ENCODE measurements at places on chromosomes 13 and 19. TPM values are rescaled to one million over a fixed set of nuclear protein-coding genes. Genes with fewer than 3 reads are reported as not detected.

C5AR1 gene
- total RNA-seq: 0.33 TPM

ASF1B gene
- total RNA-seq: 0.26 TPM

GAPDHS gene
- not detected for total RNA-seq

NXNL1 gene
- total RNA-seq: not detected

SPC24 gene
- total RNA-seq: 3.9 TPM

CELF5 gene
- total RNA-seq: not detected

ZNF682 gene
- 1.3 TPM for total RNA-seq

MYPOP gene
- 1.3 TPM for total RNA-seq

DNA sequence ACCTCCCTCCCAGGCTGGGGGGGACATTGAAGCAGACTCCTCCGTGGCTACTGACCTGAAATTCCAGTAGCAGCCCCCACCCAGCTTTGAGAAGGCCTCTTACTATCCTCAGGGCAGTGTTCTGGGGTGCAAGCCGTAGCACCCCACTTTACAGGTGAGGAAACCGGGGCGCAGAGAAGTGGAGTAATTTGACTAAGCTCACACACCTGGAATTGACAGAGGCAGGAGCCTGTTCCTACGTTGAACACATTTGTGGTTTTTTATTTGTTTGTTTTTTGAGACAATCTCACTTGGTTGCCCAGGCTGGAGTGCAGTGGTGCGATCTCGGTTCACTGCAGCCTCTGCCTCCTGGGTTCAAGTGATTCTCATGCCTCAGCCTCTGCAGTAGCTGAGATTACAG, 14.6 kb upstream of the S1PR4 start:
- no peak for DNase-seq
- no peaks in the 10 kb centered on the region for H3K27me3 ChIP-seq
- peaks cover 3% of the 10 kb centered on the region for H3K4me1 ChIP-seq
- no peaks in the 10 kb centered on the region for H3K36me3 ChIP-seq
- H3K4me3 ChIP-seq: no peak overlapping the region
- H3K27ac ChIP-seq: no peak overlapping the region

- DNase-seq: peak; percentile 10
- no peak overlapping the region for H3K27ac ChIP-seq
- H3K4me1 ChIP-seq: peaks cover 2% of the 10 kb centered on the region
These were observed 233.6 kb downstream of the POSTN start for GRCh38 chr13:37364956-37365355.

DNA sequence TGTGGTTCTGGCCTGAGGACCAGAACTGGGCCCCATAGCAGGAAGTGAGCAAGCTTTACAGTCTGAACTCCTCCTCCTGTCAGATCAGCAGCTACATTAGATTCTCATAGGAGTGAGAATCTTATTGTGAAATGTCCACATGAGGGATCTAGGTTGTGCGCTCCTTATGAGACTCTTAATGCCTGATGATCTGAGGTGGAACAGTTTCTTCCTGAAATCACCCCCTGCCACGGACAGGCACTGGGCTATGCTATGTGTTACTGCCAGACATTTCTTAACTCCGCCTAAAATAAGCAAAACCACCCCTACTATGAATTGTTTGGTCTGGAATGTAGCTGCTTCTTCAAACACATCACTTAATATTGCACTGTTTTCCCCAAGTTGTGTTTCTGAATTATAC, 4.6 kb downstream of the FBXL3 start:
- H3K4me3 ChIP-seq: no peak overlapping the region
- DNase-seq: no peak
- no peaks in the 10 kb centered on the region for H3K27me3 ChIP-seq
- peaks cover 8% of the 10 kb centered on the region for H3K4me1 ChIP-seq
- peaks cover under 1% of the 10 kb centered on the region for H3K36me3 ChIP-seq

DNA sequence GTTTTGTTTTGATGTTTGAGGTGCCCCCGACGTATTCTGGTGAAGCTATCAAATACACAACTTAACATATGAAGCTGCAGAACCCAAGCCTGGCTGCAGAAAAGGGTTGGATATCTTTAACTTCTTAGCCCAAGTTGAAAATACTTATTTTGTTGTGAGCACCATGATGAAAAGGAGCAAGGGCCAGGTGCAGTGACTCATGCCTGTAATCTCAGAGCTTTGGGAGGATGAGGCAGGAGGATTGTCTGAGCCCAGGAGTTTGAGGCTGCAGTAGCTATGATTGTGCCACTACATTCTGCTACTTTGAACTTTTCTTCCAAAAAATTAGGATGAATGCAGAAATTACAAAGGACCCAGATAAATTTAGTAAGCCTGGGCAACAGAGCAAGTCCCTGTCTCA, 44.1 kb upstream of the UBE2L5 start:
- H3K27ac ChIP-seq: no peak overlapping the region
- no peak for DNase-seq
- no peaks in the 10 kb centered on the region for H3K4me1 ChIP-seq
- no peak overlapping the region for H3K4me3 ChIP-seq

GRCh38 chr19:2032296-2032941, 16.9 kb upstream of the BTBD2 start:
- DNase-seq: peak; percentile 80
- H3K4me1 ChIP-seq: peaks cover 10% of the 10 kb centered on the region
- H3K27me3 ChIP-seq: no peaks in the 10 kb centered on the region
- no peak overlapping the region for H3K4me3 ChIP-seq
- no peak overlapping the region for H3K27ac ChIP-seq

DNA sequence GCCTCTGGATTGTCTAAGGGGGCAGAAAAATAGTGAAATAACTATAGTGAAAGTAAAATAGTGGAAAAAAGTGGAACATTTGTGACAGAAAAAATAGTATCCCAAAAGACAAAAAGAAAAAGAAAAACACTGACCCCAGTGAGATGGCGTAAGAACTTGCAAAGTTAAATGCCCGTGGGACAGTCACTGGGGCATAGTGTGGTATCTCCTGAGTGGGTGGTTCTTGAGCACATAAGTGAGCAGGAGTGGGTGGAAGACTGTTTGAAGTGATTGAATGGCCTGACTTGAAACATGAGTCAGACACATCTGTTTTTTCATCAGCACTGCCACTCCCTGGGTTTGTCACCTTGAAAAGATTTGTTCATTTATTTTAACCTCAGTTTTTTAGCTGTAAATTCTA, 2.5 kb downstream of the ZNF430 start:
- H3K27me3 ChIP-seq: no peaks in the 10 kb centered on the region
- H3K4me1 ChIP-seq: no peaks in the 10 kb centered on the region
- H3K36me3 ChIP-seq: no peaks in the 10 kb centered on the region
- H3K4me3 ChIP-seq: no peak overlapping the region
- peak; percentile 34 for DNase-seq

GRCh38 chr13:95128045-95128643, 173.1 kb downstream of the ABCC4 start:
- peak; percentile 2 for DNase-seq
- H3K4me3 ChIP-seq: no peak overlapping the region

GRCh38 chr19:5967994-5968430, 9.9 kb downstream of the RANBP3 start:
- no peaks in the 10 kb centered on the region for H3K36me3 ChIP-seq
- peak; percentile 86 for DNase-seq
- H3K27ac ChIP-seq: peak overlapping the region; percentile 8
- peaks cover 34% of the 10 kb centered on the region for H3K4me1 ChIP-seq
- H3K27me3 ChIP-seq: no peaks in the 10 kb centered on the region

DNA sequence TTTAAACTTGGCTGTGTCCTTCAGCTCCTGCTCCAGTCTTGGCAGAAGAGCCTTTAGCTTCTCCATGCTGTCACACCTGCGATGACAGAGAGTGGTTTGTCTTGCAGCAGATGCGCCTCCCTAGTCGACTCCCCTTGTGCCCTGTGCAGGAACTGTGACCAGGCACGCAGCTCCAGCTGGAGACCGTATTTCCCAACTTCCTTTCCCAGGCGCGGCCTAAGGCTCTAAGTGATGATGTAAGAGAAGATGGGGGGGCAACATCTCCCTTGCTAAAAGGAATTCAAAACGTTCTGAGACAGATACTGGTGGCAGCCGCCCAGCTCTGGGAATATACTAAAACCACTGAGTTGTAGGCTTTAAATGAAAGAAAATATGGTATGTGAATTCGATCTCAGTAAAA, 16.3 kb downstream of the DCUN1D2 start:
- DNase-seq: peak; percentile 86
- peaks cover 17% of the 10 kb centered on the region for H3K36me3 ChIP-seq
- H3K27me3 ChIP-seq: no peaks in the 10 kb centered on the region
- H3K27ac ChIP-seq: no peak overlapping the region
- H3K4me1 ChIP-seq: peaks cover 2% of the 10 kb centered on the region
- H3K4me3 ChIP-seq: no peak overlapping the region

DNA sequence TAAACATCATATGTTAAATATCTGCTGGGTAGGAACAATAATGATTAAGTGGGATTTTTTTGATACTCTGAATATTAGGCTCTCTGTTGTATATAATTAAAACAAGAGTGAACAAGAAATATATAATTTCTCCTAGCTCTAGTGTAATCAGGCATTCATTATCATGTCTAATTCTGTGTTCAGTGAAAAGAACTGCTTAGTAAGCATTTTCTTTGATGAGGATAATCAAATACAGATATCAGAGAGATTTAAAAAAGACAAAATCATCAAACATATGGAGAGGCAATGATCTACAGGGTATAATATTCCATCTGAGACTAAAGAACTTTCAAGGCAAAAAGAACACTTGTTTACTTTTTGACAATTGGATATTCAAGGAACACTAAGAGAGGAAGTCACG, 241.1 kb downstream of the DNAJC15 start:
- no peaks in the 10 kb centered on the region for H3K36me3 ChIP-seq
- H3K4me1 ChIP-seq: peaks cover 6% of the 10 kb centered on the region
- no peak overlapping the region for H3K4me3 ChIP-seq
- H3K27me3 ChIP-seq: no peaks in the 10 kb centered on the region

- H3K4me1 ChIP-seq: no peaks in the 10 kb centered on the region
- no peaks in the 10 kb centered on the region for H3K36me3 ChIP-seq
- peaks cover 54% of the 10 kb centered on the region for H3K27me3 ChIP-seq
- DNase-seq: no peak
- H3K27ac ChIP-seq: no peak overlapping the region
- H3K4me3 ChIP-seq: no peak overlapping the region
These were observed 5.4 kb upstream of the SOX1 start for GRCh38 chr13:112061367-112062061.

DNA sequence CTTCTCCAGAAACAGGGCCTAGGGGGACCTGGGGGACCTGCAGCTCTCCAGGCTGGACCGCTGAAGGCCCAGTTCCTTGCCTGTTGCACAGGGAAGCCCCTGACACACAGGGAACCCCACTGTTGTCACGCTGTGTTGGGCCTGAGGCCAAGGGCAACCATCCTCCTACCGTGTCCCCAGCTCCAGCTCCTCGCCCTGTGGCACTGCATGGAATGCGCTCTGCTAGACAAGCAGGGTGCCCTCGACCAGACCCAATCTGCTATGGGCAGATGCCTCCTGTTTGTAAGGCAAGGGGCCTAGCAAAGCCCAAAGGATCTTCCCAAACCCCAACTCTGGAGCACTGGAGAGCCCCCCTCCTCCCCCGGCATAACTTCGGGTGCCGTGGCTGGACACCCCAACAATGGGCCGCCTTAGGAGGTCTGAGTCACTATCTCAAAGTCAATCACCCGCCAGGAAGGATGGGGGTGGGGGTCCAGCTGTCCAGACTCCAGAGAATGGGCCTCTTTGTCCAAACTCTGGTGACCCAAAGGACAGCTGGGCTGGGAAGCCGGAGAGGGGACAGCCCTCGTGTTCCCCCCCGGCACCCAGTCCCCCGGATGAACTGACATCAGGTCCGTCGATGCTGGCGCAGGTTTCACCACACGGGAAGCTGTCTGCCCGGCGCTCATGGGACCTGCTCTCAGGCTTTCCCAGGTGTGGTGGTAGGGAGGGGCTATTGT, 3.7 kb downstream of the BRSK1 start:
- no peak overlapping the region for H3K4me3 ChIP-seq
- H3K4me1 ChIP-seq: no peaks in the 10 kb centered on the region
- peaks cover 5% of the 10 kb centered on the region for H3K36me3 ChIP-seq
- DNase-seq: no peak
- H3K27me3 ChIP-seq: no peaks in the 10 kb centered on the region

DNA sequence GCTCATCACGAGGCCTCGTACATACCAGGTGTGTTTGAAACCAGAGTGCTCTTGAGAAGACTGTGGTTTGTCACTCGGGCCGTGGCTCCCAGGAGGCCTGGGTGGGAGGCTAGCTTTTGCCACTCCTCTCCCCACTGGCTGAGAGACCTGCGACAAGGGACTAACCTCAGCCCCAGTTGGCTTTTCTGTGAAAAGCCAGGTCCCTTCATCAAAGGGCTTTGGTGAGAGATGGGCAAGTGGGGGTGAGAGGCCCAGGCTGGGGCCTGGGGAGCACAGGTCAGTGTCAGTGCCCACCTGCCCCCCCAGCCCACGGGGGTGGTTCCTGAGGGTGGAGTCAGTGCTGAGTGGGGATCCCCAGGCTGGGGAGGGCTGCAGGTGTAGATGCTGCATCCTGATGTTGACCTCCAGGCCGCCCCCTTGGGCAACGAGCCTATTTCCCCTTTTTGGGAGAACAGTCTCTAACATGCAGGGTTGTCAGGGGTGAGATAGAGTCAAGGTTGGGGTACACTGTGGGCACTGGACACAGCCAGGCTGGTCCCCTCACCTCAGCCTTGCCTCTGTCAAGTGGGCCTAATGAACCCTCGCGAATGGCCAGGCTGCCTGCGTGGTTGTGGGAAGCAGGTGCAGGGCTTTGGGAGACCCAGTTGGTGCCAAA, 661 bp downstream of the KCNJ14 start:
- no peak overlapping the region for H3K4me3 ChIP-seq
- no peak for DNase-seq
- H3K4me1 ChIP-seq: no peaks in the 10 kb centered on the region
- H3K27ac ChIP-seq: no peak overlapping the region
- H3K27me3 ChIP-seq: no peaks in the 10 kb centered on the region

GRCh38 chr13:30147421-30147820, 159.9 kb downstream of the KATNAL1 start:
- peaks cover 12% of the 10 kb centered on the region for H3K4me1 ChIP-seq
- peaks cover 6% of the 10 kb centered on the region for H3K27me3 ChIP-seq
- no peak overlapping the region for H3K27ac ChIP-seq
- DNase-seq: no peak
- no peak overlapping the region for H3K4me3 ChIP-seq

- peak overlapping the region; percentile 9 for H3K27ac ChIP-seq
- peaks cover 8% of the 10 kb centered on the region for H3K36me3 ChIP-seq
- H3K4me3 ChIP-seq: no peak overlapping the region
These were observed 5.3 kb downstream of the SAMD4B start for GRCh38 chr19:39347332-39348164.

GRCh38 chr19:3608750-3609322, 2.2 kb upstream of the TBXA2R start:
- no peak overlapping the region for H3K27ac ChIP-seq
- peaks cover 16% of the 10 kb centered on the region for H3K36me3 ChIP-seq
- no peak overlapping the region for H3K4me3 ChIP-seq
- H3K4me1 ChIP-seq: peaks cover 7% of the 10 kb centered on the region
- DNase-seq: no peak

All from fibroblast of lung (primary cell).